ENCODE measurements at places on chromosomes 4 and X. TPM values are rescaled to one million over a fixed set of nuclear protein-coding genes. Genes with fewer than 3 reads are reported as not detected.

DNA sequence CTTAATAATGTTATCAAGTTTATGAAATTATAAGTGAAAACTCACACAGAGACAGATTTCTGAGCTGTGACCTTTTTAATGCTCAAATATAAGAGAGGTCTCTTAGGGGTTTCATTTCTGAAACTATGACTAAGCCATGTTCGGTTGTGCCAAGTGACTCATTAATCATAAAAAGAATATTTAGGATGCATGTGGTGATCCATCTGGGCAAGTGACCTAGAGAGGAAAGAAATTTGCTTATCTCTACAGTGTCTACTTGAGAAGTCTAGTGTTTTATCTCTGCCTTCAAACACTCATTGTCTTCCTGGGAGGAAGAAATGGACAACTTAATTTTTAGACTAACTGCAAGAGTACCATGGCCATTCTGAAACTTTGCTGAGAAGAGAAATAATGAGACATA lies 545.3 kb upstream of the GRID2 start:
- no peak overlapping the region for H3K4me3 ChIP-seq
- H3K27me3 ChIP-seq, result no peaks in the 10 kb centered on the region
- H3K4me1 ChIP-seq, result no peaks in the 10 kb centered on the region
- no peak overlapping the region for H3K27ac ChIP-seq
- H3K36me3 ChIP-seq, result no peaks in the 10 kb centered on the region
- DNase-seq, result no peak

Gene CSAG3
- total RNA-seq, result not detected

GRCh38 chrX:72274526-72274925 lies 2.5 kb downstream of the RPS4X start:
- H3K27me3 ChIP-seq, result no peaks in the 10 kb centered on the region
- peaks cover 35% of the 10 kb centered on the region for H3K4me1 ChIP-seq
- H3K36me3 ChIP-seq, result peaks cover 60% of the 10 kb centered on the region

GRCh38 chr4:37675587-37676290 lies 10.4 kb downstream of the RELL1 start:
- H3K36me3 ChIP-seq, result no peaks in the 10 kb centered on the region
- H3K4me3 ChIP-seq, result no peak overlapping the region
- peak overlapping the region; percentile 4 for H3K27ac ChIP-seq
- H3K4me1 ChIP-seq, result peaks cover 27% of the 10 kb centered on the region

Gene CXCL11
- total RNA-seq, result not detected

- H3K4me1 ChIP-seq, result no peaks in the 10 kb centered on the region
- H3K27me3 ChIP-seq, result no peaks in the 10 kb centered on the region
- H3K4me3 ChIP-seq, result no peak overlapping the region
- no peak for DNase-seq
Measured at GRCh38 chr4:138290805-138291204, 48.7 kb upstream of the SLC7A11 start.

Gene CDKL2
- total RNA-seq, result 32.4 TPM

Gene BMPR1B
- total RNA-seq, result 0.78 TPM

- no peak overlapping the region for H3K27ac ChIP-seq
- no peak overlapping the region for H3K4me3 ChIP-seq
- no peaks in the 10 kb centered on the region for H3K36me3 ChIP-seq
- no peak for DNase-seq
Measured at GRCh38 chr4:57287687-57288604, 177.8 kb upstream of the IGFBP7 start.

- no peak overlapping the region for H3K4me3 ChIP-seq
- no peak for DNase-seq
- no peaks in the 10 kb centered on the region for H3K27me3 ChIP-seq
- H3K36me3 ChIP-seq, result no peaks in the 10 kb centered on the region
- no peak overlapping the region for H3K27ac ChIP-seq
Measured at GRCh38 chr4:57633212-57633859, 523.2 kb upstream of the IGFBP7 start.

- H3K4me3 ChIP-seq, result no peak overlapping the region
- H3K4me1 ChIP-seq, result no peaks in the 10 kb centered on the region
- no peaks in the 10 kb centered on the region for H3K36me3 ChIP-seq
- H3K27ac ChIP-seq, result no peak overlapping the region
- no peak for DNase-seq
Measured at GRCh38 chr4:164169591-164169990, 584.3 kb upstream of the SMIM31 start.

DNA sequence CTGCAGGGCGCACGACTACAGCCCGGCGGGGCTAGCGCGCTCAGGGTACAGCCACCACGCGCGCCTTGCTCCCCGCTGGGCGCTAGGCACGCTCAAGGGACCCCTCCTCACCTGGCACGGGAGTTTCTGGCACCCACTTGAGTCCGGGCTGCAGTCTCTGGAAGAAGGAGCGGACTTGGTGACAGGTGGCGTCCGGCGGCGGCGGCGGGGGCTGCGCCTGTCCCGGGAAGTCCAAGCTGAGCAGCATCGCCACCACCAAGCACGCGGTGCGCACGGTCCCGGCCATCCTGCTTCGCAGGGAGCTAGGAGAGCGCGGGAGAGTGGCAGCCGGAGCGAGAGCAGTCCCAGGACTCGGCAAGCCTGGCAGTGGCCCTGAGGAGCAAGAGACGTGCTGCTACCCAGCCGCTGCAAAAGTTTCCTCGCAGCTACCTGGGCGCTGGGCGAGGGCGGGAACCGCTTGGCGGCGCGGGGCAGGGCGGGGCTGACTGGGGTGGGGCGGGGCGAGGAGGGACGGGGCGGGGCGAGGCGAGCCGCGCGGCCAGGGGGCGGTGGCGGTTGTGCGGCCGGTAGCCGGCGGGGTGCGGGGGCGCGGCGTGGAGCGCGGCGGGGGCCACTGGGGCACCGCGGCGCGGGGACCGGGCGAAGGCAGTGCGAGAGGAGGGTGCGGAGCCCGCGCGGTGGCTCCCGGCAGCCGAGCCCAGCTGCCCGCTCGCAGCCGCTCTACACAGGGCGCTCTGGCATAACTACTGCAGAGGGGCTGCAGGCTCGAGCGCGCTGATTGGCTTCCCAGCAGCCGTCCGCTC lies at the start of gene GPC3:
Gene GPC3 (minus strand): TSS at position 431 of the 803 bp plus-strand sequence.
- H3K4me1 ChIP-seq, result peaks cover 6% of the 10 kb centered on the region
- H3K27me3 ChIP-seq, result peaks cover 5% of the 10 kb centered on the region
- H3K27ac ChIP-seq, result no peak within 1 kb of the TSS
- DNase-seq, result no peak

DNA sequence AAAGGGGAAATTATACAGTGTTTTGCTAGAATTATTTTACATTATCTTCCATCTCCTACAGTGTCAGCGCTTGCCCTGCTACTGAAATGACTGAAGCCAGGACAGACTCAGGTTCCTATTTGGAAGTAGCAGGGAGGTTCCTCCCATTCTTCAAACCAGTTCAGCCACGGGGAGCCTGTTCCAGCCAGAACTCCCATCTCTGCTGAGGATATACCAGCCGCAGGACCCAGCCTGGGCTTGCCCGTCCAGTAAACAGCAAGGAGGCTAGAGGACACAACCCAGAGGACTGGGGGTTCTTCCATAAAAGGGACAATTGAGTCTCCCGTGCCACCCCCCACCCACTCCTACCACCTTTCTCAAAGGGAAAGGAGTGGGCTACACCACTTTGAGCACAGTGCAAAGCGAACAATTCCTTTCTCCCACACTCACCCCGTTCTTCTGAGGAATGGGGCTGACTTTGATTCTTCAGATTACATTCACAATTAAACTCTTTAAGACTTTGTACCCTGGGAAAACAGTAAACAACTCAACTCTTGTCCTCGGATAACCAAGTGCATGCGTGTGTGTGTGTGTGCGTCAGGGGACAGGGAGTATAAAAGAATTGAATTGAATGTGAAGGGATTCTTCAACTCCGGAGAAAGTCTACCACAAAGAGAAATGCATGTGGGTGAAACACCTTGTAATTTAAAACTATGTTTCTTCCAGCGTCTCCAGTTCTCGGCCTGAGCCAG lies 31.0 kb upstream of the PPARGC1A start:
- no peaks in the 10 kb centered on the region for H3K27me3 ChIP-seq
- H3K36me3 ChIP-seq, result no peaks in the 10 kb centered on the region
- no peak for DNase-seq
- no peak overlapping the region for H3K4me3 ChIP-seq

GRCh38 chrX:25083661-25084060 lies 67.9 kb upstream of the ARX start:
- H3K27me3 ChIP-seq, result no peaks in the 10 kb centered on the region
- no peak for DNase-seq
- H3K27ac ChIP-seq, result no peak overlapping the region
- no peak overlapping the region for H3K4me3 ChIP-seq
- H3K4me1 ChIP-seq, result no peaks in the 10 kb centered on the region

DNA sequence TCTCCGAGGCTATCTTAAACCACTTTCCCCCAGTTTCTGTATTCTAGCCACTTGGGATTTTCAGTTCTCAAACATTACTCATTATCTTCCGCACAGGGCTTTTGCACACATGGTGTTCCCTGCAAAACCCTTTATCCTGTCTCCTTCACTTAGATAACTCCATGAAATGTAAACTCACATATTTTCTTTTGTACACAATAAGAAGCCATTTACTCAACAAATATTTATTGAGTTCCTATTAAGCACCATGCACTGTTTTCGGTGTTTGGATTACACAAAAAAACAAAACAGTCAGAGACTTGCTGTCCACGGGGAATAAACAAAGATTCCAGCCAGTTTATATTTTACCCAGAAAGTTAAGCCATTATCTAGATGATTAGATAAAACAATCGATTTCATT lies 42.5 kb upstream of the UNC5C start:
- no peaks in the 10 kb centered on the region for H3K27me3 ChIP-seq
- no peaks in the 10 kb centered on the region for H3K4me1 ChIP-seq
- no peaks in the 10 kb centered on the region for H3K36me3 ChIP-seq
- no peak overlapping the region for H3K4me3 ChIP-seq

DNA sequence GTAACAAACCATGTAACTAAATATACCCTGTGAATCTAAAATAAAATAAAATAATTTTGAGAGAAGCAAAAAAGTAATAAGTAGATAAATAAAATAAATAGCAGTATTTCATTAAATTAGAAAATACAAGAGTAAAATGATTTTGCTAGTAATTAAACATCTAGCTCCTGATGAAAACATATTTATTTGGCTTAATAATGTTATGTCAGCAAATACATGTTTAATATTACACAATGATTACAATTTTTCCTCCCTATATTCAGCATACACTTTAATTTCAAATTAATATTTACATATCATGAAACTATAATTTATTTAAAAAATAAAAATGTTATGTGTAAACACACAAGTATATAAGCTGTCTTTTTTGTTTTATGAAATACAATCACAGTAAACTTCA lies 697.1 kb downstream of the GRID2 start:
- no peaks in the 10 kb centered on the region for H3K36me3 ChIP-seq
- H3K27me3 ChIP-seq, result no peaks in the 10 kb centered on the region
- no peak for DNase-seq
- H3K27ac ChIP-seq, result no peak overlapping the region
- no peaks in the 10 kb centered on the region for H3K4me1 ChIP-seq

DNA sequence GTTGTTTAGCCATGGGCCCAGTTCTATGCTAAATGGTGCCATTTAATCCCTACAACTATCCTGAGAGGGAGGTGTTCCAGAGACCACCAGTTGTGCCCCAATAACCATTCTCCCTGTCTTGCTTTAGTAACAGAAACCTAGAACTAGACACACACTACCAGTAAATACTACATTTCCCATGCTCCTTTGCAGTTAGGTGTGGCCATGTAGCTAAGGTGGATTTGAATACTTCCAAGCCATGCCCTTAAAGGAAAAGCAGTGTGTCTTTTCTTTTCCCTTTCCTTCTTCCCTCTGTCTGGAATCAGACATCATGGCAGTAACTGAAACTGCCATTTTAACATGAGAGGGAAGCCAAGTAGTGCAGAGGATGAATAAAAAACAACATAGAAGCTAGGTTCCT lies 90.9 kb upstream of the TMEM33 start:
- H3K27me3 ChIP-seq, result no peaks in the 10 kb centered on the region
- DNase-seq, result no peak
- H3K27ac ChIP-seq, result no peak overlapping the region
- no peaks in the 10 kb centered on the region for H3K36me3 ChIP-seq
- no peak overlapping the region for H3K4me3 ChIP-seq

Gene PDCL2
- total RNA-seq, result not detected

GRCh38 chr4:141713771-141714445 lies 77.5 kb downstream of the IL15 start:
- no peak overlapping the region for H3K4me3 ChIP-seq
- H3K27me3 ChIP-seq, result no peaks in the 10 kb centered on the region
- H3K36me3 ChIP-seq, result no peaks in the 10 kb centered on the region
- H3K4me1 ChIP-seq, result no peaks in the 10 kb centered on the region

DNA sequence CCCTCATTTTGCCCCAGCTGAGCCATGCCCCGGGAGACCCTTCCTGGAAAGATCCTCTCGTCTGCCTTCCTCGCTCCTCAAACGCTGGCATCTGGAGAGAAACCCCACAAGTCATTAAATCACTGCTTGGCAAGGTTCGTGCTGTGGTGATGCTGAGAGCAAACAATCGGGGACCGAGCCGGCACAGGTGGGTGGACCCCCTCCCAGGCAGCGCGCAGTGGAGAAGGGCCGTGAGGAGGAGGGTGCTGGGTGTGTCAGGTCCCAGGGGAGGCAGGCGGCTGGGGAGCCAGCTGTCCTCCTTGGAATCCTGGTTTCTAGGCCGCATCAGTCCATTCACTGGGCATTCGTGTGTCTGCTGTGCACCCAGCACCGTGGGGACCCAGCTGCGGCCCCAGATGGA lies 64.9 kb upstream of the PSAPL1 start:
- H3K27ac ChIP-seq, result no peak overlapping the region
- no peaks in the 10 kb centered on the region for H3K4me1 ChIP-seq
- H3K4me3 ChIP-seq, result no peak overlapping the region

Gene GYG2
- 1.0 TPM for total RNA-seq

- no peak for DNase-seq
- H3K4me3 ChIP-seq, result no peak overlapping the region
- H3K27ac ChIP-seq, result no peak overlapping the region
- no peaks in the 10 kb centered on the region for H3K36me3 ChIP-seq
Measured at GRCh38 chrX:30822764-30823163, 66.3 kb downstream of the TAB3 start.

DNA sequence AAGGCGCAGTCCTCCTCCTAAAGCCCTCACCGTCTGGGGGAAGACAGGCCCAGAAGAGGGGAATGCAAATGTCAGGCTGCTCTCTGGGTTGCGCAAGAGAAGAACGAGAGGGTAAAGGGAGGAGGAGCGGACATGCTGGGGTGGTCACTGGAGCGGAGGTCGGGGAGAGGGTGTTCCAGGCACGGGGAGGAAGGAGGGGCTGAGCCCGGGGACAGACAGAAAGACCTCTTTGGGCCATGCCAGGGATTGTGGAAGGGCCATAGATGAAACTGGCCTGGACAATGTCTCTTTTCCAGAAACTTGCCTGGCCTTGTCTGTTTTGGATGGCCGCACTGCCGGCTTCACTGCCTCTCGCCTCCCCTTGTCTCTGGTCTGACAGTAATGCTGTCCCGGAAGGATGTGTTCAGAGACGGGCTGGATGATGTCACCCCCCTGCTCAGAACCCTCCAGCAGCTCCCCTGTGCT lies 121.0 kb downstream of the SORCS2 start:
- no peaks in the 10 kb centered on the region for H3K36me3 ChIP-seq
- no peak overlapping the region for H3K4me3 ChIP-seq
- no peak overlapping the region for H3K27ac ChIP-seq

Gene XAGE1A
- not detected for total RNA-seq

Gene EPGN
- 7.1 TPM for total RNA-seq

Measured in upper lobe of left lung (tissue), 6 donors.